ENCODE measurements at places on chromosomes 6 and 20.

DNA sequence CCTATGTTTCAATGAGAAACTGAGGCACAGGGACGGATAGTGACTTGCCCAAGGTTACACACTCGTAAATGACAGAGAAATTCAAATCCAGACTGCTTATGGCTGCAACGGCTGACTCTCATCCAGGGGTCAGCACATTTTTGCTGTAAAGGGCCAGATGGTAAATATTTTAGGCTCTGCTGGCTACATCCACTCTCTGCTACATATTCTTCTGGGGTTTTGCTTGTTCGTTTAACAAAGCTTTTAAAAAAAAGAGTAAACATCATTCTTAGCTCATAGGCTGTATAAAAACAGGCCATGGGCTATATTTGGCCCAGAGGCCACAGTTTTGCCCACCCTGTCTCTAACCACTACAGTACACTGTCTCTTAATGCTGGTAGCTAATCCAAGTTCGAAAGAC is 103.4 kb downstream of the PREX1 start:
- no peak for DNase-seq

GRCh38 chr20:10093087-10093591 is 58.4 kb downstream of the ANKEF1 start:
- DNase-seq, result no peak

- no peak for DNase-seq
Observed at GRCh38 chr6:56601390-56601789, 41.3 kb downstream of the DST start.

DNA sequence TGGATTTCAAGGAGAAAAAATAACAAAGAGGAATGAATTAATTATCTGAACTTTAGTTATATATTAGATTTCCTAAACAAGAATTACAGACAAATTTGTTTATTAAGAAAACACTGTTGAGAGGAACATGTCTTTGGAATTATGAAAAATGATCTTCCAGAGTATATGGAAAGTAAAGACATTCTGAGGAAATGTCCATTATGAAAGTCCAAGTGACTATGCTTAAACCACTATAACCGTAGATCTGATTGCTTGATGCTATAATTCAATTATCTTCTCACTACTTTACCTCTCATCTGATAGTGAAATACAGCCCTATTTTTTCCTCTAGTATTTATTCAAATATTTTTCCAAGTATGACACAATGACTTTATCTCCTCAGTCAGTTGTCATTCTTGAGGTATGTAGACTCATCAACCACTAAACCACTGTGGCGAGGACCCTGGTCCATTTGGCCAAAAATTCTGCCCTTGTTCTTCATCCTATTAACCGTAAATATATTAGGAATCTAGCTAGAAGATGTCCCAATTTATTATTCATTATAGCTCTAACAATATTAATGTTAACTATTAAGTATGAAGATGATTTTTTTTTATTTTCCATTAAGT is 37.3 kb upstream of the AHI1 start:
- DNase-seq, result no peak

DNA sequence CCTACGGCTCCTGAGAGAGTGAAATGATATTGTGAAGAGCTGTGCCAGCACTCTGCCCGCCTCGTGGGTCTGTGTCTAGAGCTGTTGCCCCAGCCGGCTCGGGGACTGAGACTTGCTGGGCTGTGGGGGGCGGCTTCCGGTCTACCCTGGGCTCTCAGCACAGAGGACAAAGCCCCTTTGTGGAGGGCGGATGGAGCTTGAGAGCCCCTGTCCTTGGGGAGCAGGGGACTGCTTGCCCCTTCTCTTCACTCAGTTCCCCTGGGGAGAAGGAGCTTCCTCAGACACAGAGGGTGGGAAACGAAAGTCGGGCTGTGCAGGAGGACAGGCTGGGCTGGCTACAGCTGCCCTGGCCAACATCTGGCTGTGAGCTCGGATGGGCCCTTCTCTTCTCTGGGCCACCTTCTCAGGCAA is 11.0 kb downstream of the SRC start:
- DNase-seq, result no peak

DNA sequence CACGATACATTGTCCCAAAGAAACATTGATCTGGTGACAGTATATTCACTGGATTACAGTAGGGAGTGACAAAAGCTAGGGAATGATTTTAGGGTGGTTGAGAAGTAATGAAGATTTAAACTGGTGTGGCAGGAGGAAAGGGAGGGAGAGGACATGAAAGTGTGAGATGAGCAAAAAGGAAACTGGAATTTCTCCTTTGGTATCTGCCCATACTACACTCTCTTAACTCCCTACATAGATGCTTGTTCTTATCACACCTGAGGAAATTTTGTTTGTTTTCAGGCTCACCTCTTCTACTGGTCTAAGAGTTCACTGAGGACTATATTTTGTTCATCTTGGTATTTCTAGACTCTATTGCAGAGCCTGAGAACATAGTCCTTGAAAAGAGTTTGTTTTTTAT is 44.9 kb upstream of the CEP162 start:
- DNase-seq, result no peak

- DNase-seq, result no peak
Observed at GRCh38 chr6:142280927-142281326, 20.9 kb upstream of the ADGRG6 start.

DNA sequence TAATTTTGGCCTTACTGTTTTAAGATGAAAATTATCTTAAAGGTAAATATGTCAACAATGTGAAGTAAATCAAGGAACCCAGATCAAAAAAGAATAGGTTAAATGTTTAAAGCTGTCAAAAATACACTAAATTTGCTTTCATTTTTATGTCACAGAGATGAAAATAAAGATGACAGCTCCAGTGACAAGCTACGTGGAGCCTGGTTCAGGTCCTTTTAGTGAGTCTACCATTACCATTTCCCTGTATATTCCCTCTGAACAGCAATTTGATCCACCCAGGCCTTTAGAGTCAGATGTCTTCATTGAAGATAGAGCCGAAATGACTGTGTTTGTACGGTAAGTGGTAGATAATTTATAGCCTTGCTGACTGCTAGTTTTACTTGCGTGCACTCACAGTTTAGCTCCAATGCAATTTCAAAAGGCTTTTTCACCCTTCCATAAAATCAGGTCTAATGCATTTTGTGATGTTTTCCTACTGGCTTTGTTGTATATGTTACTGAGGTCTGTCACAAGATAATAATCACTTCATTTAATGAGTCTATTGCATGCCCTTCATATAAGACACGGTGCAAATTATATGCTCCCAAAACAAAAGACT is 1.9 kb downstream of the HEBP2 start:
- no peak for DNase-seq

DNA sequence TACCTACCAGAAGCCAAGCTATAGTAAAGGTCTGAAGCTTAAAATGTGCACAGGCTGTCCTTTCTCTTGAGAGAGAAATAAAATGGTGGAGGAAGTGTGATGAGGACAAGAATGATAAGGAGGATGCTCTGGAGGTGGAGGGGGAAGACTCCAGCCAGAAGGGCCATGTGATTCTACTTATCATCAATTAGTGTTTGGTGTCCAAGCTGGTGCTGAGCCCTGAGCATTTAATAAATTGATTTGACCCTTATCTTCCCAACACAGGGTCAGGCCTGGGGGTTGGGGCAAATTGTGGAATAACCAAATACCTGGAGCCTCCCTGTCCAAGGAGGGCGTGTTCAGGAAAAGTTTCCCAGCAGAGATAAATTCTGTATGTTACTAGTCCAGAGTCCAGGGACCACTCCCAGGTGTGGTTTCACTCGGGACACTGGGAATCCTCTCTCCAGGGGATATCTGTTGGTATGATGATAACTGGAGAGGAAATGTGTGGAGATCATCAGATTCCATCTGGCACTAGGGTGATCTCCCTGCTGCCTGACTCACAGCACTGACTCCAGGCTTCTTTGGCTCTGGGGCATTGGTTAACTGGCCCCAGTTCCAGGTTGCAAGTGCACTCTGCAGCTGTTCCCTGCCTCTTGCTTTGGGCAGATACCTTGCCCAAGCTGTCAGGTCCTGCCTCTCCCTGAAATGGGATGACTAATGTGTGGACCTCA is 3.8 kb upstream of the MYBL2 start:
- no peak for DNase-seq

- DNase-seq, result no peak
Observed at GRCh38 chr20:43554369-43554768, 4.5 kb upstream of the SGK2 start.

- DNase-seq, result no peak
Observed at GRCh38 chr20:47024461-47024937, 129.9 kb downstream of the EYA2 start.

DNA sequence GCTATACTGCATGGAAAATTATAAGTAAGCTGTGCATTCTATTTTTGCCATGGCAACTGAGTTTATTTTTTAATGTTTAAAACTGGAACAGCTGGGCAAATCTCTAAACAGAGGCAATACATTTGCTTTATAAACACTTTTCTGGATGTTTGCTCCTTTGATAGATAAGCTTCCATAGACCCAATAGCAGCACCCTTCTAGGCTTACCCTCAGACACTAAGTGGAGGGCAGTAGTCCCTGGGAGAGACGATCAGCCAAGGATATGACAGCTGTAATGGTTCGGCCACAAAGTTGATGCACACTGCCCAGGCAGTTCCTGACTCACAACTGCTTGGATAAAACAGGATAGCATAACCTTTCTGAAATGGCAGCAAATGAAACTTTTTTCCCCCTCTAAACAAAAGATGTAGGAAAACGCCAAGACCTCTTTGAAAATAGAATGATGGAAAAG is 8.5 kb upstream of the MRPS10 start:
- DNase-seq, result no peak

DNA sequence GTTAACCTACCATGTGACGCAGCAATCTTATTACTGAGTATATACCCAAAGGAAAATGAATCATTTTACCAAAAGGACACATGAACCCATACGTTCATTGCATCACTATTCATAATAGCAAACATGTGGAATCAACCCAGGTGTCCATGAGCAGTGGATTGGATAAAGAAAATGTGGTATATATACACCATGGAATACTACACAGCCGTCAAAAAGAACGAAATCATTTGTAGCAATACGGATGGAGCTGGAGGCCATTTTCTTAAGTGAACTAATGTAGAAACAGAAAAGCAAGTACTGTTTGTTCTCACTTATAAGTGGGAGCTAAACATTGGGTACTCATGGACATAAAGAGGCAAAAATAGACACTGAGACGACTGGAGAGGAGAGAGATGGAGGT is 44.2 kb downstream of the TBPL1 start:
- no peak for DNase-seq

- no peak for DNase-seq
Observed at GRCh38 chr20:29472606-29473005, 1784.9 kb upstream of the DEFB115 start.

GRCh38 chr6:15359335-15359862 is 113.5 kb downstream of the JARID2 start:
- DNase-seq, result no peak

- no peak for DNase-seq
Observed at GRCh38 chr6:132282696-132283095, 118.6 kb downstream of the MOXD1 start.

DNA sequence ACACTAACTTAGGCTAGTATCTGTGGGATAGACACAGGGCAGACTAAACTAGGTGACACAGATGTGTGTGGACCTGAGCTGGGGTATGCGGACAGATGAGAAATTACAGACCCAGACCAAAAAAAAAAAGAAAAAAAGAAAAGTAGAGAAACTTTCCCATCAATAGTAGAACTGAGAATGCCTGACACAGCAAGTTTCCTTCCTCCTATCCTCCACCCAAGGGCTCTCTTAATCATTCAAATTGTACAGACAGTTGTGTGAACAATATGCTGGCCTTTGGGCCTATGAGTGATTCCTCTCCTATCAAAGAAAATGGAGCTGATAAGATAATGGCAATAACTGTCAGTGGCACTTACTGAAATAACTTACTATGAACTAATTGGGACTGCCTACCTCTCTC is 226.7 kb upstream of the PRDM1 start:
- DNase-seq, result no peak

- no peak for DNase-seq
Observed at GRCh38 chr6:90003069-90003795, 109.0 kb downstream of the GJA10 start.

- no peak for DNase-seq
Observed at GRCh38 chr20:50187403-50188051, 3.1 kb upstream of the CEBPB start.

GRCh38 chr20:3922223-3922982 is 33.2 kb downstream of the PANK2 start:
- DNase-seq, result no peak

DNA sequence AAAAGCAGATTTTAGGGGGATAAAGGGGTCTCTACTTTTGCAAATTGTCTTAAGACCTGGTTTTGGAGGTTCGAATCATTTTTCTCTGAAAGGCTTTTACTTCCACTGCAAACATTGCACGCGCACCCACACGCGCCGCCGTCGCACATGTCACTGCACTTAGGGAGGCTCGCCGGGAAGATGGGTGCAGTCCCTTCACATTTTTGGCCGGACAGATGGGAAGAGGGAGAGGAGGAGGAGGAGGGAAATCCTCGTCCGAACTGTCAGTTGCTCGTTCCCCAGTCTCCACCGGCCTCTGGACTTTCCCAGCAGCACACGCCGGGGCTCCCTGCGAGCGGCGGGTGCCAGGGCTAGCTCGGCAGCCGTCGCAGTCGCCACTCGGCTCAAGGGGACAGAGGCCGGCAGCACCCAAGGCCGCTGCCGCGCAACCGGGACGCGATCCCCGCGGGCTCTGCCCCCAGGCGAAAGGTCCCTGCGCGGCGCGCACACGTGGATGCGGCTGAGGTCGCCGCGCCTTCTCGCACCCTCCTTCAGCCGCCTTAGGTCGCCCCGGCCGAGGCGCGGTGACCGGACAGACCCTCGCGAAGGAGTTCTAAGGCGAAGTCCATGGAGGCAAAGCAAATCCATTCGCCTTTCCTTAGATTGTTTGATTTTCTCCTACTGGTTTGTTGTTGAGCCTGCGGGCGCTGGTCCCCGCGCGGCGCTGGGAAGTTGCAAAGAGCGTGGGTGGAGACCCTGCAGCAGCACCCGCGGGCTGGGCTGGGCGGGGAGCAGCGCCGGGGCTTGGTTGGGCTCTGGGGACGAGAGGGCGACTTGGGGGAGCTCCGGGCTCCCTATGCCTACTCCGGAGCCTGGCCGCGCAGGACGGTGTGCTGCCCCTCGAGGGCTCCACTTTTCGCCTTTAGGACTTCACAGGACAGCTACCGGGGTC is 1.2 kb downstream of the MYB start:
- peak; percentile 21 for DNase-seq

DNA sequence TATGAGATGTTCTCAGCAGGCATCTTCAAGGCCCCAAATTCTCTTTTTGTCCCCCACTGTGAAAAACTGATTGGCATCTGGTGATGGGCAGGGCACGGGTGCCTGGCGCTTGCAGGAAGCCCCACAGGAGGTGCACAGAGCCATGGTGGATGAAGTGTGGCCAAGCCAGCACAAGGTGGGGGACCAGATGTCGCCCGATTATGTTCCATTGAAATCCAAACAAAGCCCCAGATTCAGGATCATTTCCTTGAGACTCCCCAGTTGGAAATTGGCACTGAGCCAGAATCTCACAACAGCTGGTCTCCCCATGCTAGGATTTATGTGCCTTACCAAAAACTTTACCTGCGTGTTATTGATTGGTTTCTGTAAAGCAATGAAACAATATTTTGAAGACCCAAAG is 186.1 kb downstream of the ADAT2 start:
- DNase-seq, result no peak

- DNase-seq, result no peak
Observed at GRCh38 chr6:26359765-26360164, 5.2 kb upstream of the BTN3A2 start.

Data from CD4-positive, alpha-beta memory T cell (primary cell).